ENCODE measurements at places on chromosomes 2 and 18. TPM values are rescaled to one million over a fixed set of nuclear protein-coding genes. Genes with fewer than 3 reads are reported as not detected.

DNA sequence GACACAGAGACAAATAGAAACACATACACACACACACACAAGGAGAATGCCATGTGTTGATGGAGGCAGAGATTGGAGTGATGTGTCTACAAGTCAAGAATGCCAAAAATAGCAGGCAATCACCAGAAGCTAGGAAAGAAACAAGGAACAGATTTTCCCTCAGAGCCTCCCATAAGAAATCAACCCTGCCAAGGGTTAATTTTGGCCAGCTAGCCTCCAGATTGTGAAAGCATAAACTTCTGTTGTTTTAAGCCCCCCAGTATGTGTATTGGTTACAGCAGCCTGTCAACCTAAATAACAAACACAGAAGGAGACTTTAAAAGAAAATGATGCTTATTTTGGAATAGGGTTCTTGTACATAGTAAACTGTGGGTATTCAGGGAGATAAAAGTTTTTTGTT lies 5.6 kb upstream of the STK39 start:
- peaks cover 6% of the 10 kb centered on the region for H3K4me1 ChIP-seq
- H3K36me3 ChIP-seq, result no peaks in the 10 kb centered on the region
- H3K27ac ChIP-seq, result no peak overlapping the region
- H3K4me3 ChIP-seq, result no peak overlapping the region
- peaks cover 3% of the 10 kb centered on the region for H3K27me3 ChIP-seq

DNA sequence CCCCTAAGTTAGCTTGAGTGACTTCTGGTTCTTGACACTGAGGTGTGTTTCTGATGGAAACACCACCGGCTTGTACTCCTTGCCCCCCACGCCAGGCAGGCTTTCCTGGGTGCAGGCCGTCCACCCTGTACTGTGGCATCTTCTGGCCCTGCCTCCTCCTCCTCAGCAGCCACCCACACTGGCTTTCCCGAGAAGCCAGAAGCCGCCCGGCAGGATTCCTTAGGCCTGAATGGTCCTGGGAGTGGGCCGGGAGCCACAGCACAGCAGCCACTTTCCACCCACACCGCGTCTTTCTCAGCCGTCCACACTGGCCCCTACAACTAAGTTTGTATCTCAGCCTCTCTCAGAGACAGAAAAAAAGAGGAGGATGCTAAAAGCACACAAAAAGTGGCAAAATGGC lies 2.1 kb upstream of the HSBP1L1 start:
- no peak for DNase-seq
- no peak overlapping the region for H3K4me3 ChIP-seq

DNA sequence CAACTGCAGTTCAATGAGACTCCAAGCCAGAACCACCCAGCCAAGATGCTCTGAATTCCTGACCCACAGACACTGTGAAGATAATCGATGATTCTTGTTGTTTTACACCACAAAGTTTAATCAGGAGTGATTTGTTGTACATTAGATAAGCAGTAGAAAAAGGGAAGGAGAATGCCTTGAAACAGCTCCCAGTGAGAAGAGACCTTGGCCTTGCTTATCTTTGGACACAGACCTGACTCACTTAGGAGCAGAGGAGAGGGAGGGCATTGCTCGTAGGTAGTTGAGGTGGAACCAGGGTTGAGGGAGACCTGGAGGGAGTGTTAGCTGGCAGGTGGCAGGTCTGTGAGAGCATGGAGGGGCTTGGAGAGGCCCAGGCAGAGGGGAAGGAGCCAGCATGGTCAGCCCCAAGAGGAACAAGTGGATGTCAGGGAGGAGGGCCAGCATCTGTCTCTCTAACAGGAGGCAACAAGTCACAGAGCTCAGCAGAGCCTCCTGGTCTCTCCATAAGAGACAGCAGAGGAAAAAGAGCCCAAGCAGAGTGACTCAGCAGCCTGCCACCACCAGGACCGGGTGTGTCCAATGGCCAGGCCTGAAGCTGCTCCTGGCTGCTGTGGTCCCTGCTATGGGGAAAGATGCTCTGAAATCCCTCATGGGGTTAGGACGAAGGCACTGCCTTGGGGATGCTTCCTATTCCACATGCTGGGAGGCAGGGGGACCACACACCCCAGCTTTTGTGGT lies 161.6 kb upstream of the CAPN13 start:
- DNase-seq, result no peak
- no peaks in the 10 kb centered on the region for H3K4me1 ChIP-seq
- peaks cover 4% of the 10 kb centered on the region for H3K27me3 ChIP-seq
- H3K4me3 ChIP-seq, result no peak overlapping the region

GRCh38 chr2:68770271-68771111 lies 35.9 kb downstream of the ARHGAP25 start:
- H3K27ac ChIP-seq, result peak overlapping the region; percentile 93
- H3K27me3 ChIP-seq, result no peaks in the 10 kb centered on the region
- H3K4me1 ChIP-seq, result peaks cover 98% of the 10 kb centered on the region
- H3K36me3 ChIP-seq, result peaks cover 12% of the 10 kb centered on the region

Gene CERKL
- total RNA-seq, result 0.14 TPM

GRCh38 chr2:134178138-134178877 lies 75.6 kb upstream of the MGAT5 start:
- DNase-seq, result no peak
- H3K27ac ChIP-seq, result no peak overlapping the region
- no peaks in the 10 kb centered on the region for H3K36me3 ChIP-seq
- peaks cover 65% of the 10 kb centered on the region for H3K4me1 ChIP-seq
- H3K27me3 ChIP-seq, result no peaks in the 10 kb centered on the region
- no peak overlapping the region for H3K4me3 ChIP-seq

DNA sequence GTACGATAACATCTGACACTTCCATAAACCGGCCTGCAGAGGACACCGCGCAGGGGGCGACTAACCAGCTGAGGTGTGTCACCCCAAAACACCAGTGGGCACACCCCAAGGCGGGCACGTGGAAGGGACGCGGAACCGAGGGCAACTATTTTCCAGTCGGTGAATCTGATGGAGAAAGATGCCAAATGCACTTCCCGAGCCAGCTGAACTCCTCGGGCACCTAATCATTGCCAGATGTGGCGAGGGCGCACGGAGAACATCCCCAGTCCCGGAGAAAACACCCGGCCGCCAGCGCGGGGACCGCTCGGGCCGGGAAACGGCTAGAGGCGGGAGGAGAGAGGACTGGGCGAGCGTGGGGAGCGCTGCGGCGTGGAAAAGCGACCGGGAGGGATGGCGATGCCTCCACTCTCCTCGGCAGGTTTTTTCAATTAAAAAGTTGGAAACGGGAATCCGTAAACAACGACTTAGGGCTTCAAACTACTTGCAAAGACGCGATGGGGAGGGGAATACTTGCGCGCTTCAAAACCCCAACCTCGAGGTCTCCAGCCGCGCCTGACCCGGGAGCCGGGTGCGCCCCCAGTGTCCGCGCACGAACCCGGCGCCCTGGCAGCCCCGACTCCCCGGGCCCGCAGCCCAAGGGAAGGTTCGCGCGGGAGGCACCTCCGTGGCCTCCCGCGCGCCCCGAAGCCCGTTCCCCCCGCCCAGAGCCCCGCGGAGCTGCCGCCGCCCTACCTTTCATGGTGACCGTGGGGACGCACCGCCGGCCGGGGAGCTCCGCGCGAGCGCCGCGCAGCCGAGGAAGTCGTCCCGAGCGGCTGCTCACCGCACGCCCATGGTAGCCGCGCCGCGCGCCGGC lies 497 bp downstream of the COLEC12 start:
- DNase-seq, result no peak
- no peak overlapping the region for H3K4me3 ChIP-seq
- H3K27ac ChIP-seq, result no peak overlapping the region
- peaks cover 9% of the 10 kb centered on the region for H3K4me1 ChIP-seq
- H3K27me3 ChIP-seq, result peaks cover 38% of the 10 kb centered on the region

Gene CFAP221
- total RNA-seq, result not detected

Gene LYPD6B
- not detected for total RNA-seq

DNA sequence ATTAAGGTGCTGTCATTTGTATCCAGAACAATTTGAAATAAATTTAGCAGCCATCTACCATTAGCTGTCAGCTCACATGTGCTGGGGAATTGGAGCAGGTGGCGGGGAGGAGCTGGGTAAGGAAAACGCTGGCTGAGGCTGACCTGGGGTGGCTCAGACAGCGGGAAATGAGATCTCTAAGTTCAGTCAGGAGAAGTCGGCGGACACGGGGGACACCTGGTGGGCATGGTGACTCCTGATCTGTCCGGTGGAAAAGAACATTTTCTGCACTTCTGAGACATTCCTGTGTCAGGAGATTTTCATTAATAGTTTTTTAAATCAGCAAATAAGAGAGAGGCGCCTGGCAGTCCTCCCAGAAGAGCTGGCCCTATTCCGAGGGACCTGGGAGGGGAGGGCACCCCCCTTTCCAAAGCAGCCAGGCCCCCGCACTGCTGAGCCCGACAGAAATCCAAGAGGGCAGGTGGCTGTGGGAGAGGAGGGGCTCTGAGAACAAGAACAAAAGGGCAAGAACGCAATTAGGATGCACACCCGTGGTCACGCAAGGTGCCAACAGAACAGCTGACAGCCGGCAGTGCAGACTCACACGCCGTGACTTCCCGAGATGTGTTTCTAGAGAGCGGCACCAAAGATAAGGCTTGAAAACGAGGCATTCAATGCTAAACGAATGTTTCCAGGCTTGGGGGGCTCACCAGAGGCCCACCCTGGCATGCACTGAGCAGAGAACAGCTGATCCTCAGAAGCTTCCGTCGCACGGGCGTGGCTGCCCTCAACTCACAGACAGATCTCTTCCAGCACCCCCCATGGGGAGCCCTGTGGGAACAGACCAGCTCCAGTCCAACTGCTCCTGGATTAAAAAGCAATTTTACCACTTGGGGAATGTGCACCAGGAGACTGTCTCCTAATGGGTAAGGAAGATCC lies 26.4 kb downstream of the SLC66A2 start:
- H3K27me3 ChIP-seq, result no peaks in the 10 kb centered on the region
- H3K36me3 ChIP-seq, result peaks cover 31% of the 10 kb centered on the region
- no peak for DNase-seq

Gene NEB
- total RNA-seq, result 0.14 TPM

- H3K27ac ChIP-seq, result no peak overlapping the region
- peaks cover 20% of the 10 kb centered on the region for H3K27me3 ChIP-seq
- H3K4me1 ChIP-seq, result peaks cover 4% of the 10 kb centered on the region
- H3K4me3 ChIP-seq, result no peak overlapping the region
- H3K36me3 ChIP-seq, result no peaks in the 10 kb centered on the region
Measured at GRCh38 chr2:21039080-21039556, 4.8 kb downstream of the APOB start.

Gene IL36G
- not detected for total RNA-seq

Gene ALPG
- not detected for total RNA-seq

- H3K4me1 ChIP-seq, result peaks cover 11% of the 10 kb centered on the region
- H3K36me3 ChIP-seq, result peaks cover 8% of the 10 kb centered on the region
- H3K27me3 ChIP-seq, result no peaks in the 10 kb centered on the region
- no peak overlapping the region for H3K4me3 ChIP-seq
Measured at GRCh38 chr2:178506524-178506923, 26.3 kb downstream of the PLEKHA3 start.

- DNase-seq, result no peak
- no peaks in the 10 kb centered on the region for H3K4me1 ChIP-seq
- H3K36me3 ChIP-seq, result no peaks in the 10 kb centered on the region
- no peak overlapping the region for H3K27ac ChIP-seq
- H3K4me3 ChIP-seq, result no peak overlapping the region
Measured at GRCh38 chr18:24677011-24677410, 216.6 kb downstream of the HRH4 start.

Gene KIF5C
- 24.5 TPM for total RNA-seq

DNA sequence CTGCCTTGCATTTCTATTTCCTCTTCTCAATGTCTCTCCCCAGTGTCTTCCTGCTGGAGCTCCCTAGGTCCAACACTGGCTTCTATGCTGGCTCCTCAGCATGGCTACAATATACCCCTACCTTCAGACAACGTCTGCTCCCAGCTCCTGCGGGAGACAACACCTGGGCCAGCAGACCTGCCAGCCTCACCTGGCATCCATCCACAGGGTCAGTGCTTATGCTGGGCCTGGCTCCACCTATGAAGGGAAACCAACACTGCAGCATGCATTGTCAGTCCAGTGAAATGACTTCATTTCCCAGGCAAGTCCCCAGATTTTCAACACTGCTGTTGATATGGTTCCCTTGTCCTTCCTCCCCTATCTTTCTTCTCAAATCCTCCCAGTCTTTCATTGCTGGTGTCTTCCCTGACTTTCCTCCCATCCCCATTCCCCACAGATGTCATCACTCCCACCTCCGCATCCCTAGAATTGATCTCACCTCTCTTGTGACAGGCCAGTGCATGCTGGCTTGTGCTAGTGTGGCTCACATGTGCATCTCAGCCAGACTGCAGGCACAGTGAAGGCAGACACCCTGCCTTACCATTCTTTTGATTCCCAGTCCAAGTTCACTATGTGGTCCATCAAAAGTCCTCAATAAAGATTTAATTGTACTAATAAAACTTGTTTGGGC lies 98.0 kb downstream of the MYO5B start:
- no peaks in the 10 kb centered on the region for H3K4me1 ChIP-seq
- no peak for DNase-seq
- H3K27me3 ChIP-seq, result peaks cover 30% of the 10 kb centered on the region
- H3K4me3 ChIP-seq, result no peak overlapping the region

- no peak overlapping the region for H3K4me3 ChIP-seq
- H3K36me3 ChIP-seq, result no peaks in the 10 kb centered on the region
- no peaks in the 10 kb centered on the region for H3K4me1 ChIP-seq
- no peak for DNase-seq
- H3K27ac ChIP-seq, result no peak overlapping the region
Measured at GRCh38 chr18:8174771-8175170, 434.5 kb upstream of the RAB12 start.

Gene KLHL41
- not detected for total RNA-seq

Gene PIKFYVE
- 20.2 TPM for total RNA-seq

Gene TRABD2A
- total RNA-seq, result 40.4 TPM

GRCh38 chr2:133576714-133577113 lies 8.5 kb upstream of the NCKAP5 start:
- H3K36me3 ChIP-seq, result no peaks in the 10 kb centered on the region
- no peak for DNase-seq
- no peaks in the 10 kb centered on the region for H3K27me3 ChIP-seq
- H3K27ac ChIP-seq, result no peak overlapping the region
- no peaks in the 10 kb centered on the region for H3K4me1 ChIP-seq
- H3K4me3 ChIP-seq, result no peak overlapping the region

DNA sequence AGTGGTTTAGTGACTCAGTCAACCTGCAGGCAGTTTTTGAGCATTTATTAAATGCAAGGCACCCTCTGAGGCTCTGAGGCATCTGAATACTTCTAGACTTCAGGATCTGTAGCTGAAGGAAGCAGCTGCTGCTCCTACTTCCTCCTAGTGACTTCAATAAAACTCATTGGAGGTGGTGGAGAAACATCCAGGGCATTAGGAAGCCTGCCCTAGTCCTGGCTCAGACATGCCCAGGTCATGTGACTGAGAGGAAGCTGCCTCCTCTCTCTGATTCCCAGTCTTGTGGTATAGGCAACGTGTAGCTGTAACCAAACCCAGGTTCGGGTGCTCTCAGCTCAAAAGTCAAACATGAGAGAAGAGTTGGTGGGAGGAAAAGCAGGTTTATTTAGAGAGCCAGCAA lies 287.2 kb upstream of the GYPC start:
- DNase-seq, result no peak
- H3K36me3 ChIP-seq, result no peaks in the 10 kb centered on the region
- H3K27me3 ChIP-seq, result no peaks in the 10 kb centered on the region
- H3K4me3 ChIP-seq, result no peak overlapping the region
- H3K27ac ChIP-seq, result no peak overlapping the region

Gene STARD6
- total RNA-seq, result not detected
